Mucosa of descending colon (tissue), 3 donors: ENCODE measurements at places on chromosomes 16 and 17. TPM values are rescaled to one million over a fixed set of nuclear protein-coding genes. Genes with fewer than 3 reads are reported as not detected.

GRCh38 chr16:71623597-71623996, 2.4 kb upstream of the MARVELD3 start:
- no peak for DNase-seq

DNA sequence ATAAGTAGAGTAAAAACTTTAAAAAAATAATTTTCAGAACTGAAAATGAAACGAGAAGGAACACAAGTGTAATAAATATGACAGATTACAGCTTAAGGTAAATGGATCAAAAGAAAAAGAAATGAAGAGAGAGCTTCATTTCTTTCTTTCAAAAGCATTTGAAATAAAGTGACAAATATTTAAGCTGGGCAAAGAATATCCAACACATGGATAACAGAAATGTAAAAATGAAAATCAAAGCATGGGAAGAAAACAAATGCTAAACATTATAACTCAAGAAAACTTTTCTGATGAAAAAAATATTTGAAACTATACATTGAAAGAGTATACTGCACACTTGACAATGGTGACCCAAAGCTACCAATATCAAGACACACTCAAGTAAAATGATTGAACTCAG, 143.6 kb upstream of the IRX5 start:
- DNase-seq: no peak

GRCh38 chr16:13902677-13903076, 17.3 kb upstream of the ERCC4 start:
- no peak for DNase-seq

DNA sequence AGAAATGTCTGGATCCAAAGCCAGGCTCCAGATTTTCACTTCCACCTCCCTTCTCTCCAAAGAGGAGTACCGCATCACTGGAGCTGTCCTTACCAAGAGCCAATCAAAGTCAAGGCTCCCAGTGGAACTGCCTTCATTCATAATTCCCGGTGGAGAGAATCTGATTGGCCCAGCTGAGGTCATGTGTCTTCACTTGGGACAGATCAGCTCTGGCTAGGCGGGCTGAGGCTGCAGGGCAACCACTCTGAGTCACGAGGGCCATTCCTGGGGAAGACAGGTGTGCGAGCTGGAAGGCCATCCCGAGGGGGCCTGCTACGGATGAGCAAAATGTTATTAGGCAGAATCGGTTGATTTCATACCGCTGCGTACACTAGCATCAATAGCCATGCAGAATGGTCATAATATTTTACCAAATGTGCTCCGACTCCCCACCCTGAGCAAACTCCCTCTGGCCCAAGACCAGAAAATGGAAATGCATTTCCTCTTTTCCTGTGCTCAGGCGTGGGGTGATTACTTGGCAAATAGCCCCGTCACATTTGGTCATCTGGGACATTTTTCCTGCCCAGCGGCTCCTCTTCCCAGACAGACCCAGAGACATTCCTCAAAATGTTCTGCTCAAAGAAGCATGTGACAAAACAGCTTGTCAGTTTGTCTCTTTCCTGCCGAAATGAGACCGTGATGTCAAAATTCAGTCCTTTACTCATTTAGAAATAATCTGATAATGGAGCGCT, 111.1 kb downstream of the AIPL1 start:
- no peak for DNase-seq

GRCh38 chr16:51180719-51181502, 29.8 kb upstream of the SALL1 start:
- no peak for DNase-seq

GRCh38 chr17:65742403-65743307, 181.2 kb upstream of the AXIN2 start:
- no peak for DNase-seq

GRCh38 chr17:33520426-33521330, 227.6 kb upstream of the ASIC2 start:
- DNase-seq: no peak

- DNase-seq: no peak
Observed at GRCh38 chr17:56269556-56270389, 116.5 kb downstream of the ANKFN1 start.

GRCh38 chr17:1475321-1475854, 17.1 kb downstream of the MYO1C start:
- no peak for DNase-seq

Gene IGF2BP1
- 0.06 TPM for total RNA-seq

Gene ETV4
- total RNA-seq: 0.67 TPM

Gene KRT31
- not detected for total RNA-seq

Gene RUNDC3A
- total RNA-seq: 0.34 TPM
